ENCODE measurements at places on chromosomes 3 and 15.

GRCh38 chr3:65545429-65545828 is 493.3 kb downstream of the MAGI1 start:
- no peak for DNase-seq

GRCh38 chr15:63553388-63553791 is 43.8 kb upstream of the FBXL22 start:
- no peak for DNase-seq

DNA sequence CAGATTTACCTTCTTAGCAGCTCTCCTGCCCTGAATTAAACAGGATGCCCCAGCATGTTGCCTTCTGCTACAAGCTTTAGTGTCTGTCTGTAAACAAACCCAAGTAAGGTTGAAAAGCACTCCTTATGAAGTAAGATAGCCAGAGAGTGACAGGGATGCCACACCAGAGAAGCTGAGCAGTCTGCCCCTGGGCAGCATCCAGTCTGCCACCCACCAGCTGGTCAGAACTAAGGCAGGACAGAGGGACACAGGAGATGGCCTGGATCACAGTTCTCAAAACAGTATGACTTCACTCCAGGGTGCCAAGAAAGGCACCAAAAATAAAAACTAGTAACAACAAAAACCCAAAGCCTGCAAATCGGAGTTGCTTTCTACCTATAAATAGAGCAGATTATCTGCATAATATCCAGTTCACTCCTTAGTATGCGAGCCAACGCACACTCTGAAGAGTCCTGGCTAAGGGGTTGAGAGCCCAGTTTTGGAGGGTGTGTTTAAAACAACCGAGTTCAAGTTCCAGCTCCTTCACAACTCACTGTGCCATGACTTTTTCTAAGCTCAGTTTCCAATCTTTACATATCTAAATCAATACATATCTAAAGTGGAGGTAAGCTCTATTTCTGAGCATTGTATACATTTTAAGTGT is 198.9 kb downstream of the KCNMB2 start:
- no peak for DNase-seq

GRCh38 chr15:71515375-71516186 is 294.8 kb upstream of the NR2E3 start:
- DNase-seq = no peak

All from CD4-positive, alpha-beta T cell treated with Interferon gamma for 1 hour (primary cell).